LHCN-M2 (cell line): ENCODE measurements at places on chromosomes 3 and 15. TPM values are rescaled to one million over a fixed set of nuclear protein-coding genes. Genes with fewer than 3 reads are reported as not detected.

The GALNT15 gene
- 2.1 and 3.1 TPM in 2 replicates for total RNA-seq

The REC114 gene
- not detected in 2 replicates for total RNA-seq

The B3GALNT1 gene
- total RNA-seq = 3.1 and 6.4 TPM in 2 replicates

The C3orf52 gene
- 6.2 and 6.7 TPM in 2 replicates for total RNA-seq

- DNase-seq = no peak
Observed at GRCh38 chr3:64056606-64057180, 33.4 kb upstream of the PSMD6 start.

The CCRL2 gene
- 5.3 and 5.4 TPM in 2 replicates for total RNA-seq

GRCh38 chr15:25780479-25781255, 82.5 kb downstream of the ATP10A start:
- DNase-seq = no peak

The SLC9C1 gene
- total RNA-seq = not detected in 2 replicates

The CEP19 gene
- total RNA-seq = 4.4 and 4.5 TPM in 2 replicates

DNA sequence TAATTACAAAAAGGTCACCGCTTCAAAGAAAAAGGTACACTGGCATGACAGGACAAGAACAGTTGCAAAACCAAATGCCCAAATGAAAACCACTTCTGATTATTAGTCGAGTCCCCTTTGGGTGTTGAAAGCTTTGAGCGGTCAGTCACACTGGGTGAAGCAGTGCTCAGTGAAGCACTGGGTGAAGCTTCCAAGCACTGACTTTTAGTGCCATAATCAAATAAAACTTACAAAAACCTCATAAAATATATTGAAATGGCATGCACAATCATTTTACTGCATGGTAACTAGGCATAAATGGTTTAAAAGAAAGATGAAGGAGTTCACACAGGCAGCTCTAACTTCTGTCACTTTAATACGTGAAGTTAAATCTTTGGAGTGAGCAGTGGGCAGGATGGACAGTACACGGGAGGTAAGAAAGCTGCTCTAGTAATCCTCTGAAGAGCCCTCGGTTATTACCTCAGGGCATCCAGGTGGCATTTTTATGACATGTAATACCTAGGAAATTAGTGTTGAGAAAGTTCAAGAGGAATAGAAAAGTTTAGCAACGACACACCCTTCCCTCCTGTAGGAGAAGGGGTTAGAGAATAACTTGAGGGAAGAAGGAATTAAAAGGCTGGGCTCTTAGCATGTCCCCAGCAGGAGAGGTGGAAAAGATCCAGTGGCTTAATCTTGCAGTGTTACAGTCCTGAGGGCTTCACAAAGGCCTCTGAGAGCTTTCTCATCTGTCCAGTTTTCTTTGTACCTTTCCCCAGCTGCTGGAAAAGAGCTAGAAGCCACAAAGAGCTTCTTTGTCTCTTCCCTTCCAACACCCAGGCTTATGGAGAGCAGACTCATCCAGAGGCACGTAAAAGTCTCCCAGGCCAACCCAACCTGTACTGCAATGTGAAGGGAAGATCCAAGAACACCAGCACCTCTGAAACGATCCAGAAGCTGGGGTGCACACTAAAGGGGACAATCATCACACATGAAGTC, 64.9 kb upstream of the MYO5C start:
- no peak for DNase-seq

DNA sequence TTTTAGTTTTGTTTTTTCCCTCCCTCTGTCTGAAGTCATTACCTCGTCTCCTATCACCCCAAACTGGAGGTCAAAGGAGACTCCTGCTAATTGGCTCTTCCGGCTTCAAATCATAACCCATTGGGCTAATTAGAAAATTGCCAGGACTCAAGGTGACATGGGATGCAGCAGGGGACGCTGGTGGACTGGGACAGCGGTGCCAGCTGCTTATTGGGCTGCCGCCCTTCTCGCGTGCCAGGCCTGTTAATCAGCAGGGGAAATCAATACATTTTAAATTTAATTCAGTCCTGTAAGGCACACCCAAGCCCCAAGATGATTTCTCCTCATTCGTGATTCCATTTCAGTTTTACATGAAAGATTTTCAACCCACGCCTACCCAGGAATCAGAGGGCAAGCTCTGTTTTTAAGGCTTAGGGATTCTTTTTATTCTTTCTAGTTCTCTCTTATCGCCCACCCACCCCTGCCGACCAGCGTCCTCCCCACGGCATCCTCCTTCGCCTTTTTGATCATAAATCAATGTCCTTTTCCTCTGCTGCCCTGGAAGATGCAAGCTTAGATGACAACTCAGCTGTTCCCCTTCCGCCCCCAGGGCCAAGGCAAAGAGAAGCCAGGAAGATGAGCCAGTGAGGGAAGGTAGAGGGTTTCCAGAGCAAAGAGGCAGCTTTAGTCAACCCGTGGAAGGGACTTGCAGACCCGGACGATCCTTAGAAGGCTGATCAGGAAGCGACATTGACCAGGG, 329.6 kb downstream of the UACA start:
- no peak for DNase-seq

- DNase-seq = no peak
Observed at GRCh38 chr15:33001926-33002325, 192.6 kb downstream of the FMN1 start.

DNA sequence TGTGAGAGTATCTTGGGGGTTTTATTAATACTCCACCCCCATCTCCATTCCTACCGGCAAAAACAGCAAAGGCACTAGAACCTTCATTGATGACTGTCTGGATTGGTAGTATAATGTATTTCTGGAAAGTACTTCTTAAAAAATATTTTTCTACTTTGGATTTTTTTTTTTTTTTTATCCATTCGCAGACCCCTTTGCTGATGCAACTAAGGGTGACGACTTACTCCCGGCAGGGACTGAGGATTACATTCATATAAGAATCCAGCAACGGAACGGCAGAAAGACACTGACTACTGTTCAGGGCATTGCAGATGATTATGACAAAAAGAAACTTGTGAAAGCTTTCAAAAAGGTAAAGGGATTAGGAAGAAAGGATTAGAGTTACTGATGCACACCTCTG, 1.2 kb downstream of the EIF1B start:
- no peak for DNase-seq

DNA sequence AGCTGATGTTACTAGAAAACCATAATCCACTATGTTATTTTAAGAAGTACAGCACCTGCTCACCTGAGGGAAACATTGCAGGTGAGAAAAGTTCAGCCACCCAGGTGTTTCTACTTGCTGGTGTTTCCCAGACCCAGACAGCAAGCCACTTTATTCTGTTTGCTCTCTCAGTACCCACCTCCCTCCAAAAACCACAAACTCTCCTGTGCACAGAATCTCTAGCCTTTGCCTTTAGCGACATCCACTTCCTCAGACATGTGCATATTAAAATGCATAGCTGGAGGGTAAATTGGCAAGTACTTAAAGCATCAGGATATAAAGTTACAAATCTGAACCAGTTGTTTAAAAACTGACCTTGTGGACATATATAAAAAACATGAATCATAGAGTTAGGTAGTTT, 36.7 kb downstream of the VGLL3 start:
- DNase-seq = no peak

DNA sequence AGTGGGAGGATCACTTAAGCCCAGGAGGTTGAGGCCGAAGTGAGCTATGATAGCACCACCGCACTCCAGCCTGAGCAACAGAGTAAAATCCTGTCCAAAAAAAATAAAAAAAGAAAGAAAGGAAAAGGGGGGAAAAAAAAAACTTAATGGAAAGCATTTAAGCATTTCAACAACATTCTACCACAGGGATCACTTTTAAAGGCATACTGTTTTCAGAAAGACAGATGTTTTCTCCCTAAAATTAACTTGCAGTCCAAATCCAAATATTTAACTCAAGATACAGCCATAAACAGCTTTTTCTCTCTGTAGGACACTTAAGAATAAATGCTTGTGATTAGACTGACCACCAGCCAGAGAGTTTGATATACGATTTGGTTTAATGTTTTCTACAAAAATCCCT, 141.0 kb downstream of the MAGI1 start:
- no peak for DNase-seq
